Stimulated activated CD4-positive, alpha-beta T cell treated with anti-CD3 and anti-CD28 coated beads, TNF-alpha, amount 100 ng/mL, for 24 hours (primary cell): ENCODE measurements at places on chromosomes 4 and X.

DNA sequence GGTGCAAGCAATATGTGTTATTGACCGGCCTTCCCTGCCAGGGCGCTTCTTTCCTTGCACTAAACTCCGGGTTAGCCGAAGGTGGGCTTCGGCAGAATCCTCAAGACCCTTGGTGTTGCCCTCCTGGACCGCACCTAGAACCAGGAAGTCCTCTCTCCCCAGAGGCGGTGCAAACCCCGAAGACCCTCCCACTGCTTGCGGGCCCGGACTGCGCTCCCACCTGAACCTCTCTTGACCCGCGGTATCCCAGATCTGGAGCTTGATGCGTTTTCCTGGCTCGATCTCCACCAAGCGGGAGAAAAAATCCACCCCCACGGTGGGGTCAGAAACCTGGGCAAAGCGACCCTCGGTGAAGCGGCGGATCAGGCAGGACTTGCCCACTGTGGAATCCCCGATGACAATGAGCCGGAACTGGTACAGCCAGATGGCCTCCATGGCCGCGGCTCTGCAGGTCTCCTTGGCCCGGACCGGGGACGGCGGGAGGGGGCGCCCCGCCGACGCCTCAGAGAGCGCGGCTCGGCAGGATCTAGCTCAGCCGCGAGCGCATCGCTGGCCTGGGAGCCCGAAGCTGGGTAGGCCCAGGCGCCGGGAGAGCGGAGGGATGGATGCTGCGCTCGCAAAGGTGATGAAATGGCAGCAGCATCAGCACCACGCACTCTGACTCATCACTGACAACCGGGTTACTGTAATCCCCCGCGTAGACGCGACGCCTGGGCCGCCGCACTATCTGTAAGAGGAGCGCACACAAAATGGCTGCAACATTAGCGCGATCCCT lies at the start of gene RAB39B:
TSS of gene RAB39B (minus strand) at position 638 of the 775 bp plus-strand sequence. CDS start at position 435, 203 bp downstream.
- DNase-seq, result peak; percentile 69

- no peak for DNase-seq
These were observed 32.4 kb upstream of the RBPJ start for GRCh38 chr4:26288355-26288909.

DNA sequence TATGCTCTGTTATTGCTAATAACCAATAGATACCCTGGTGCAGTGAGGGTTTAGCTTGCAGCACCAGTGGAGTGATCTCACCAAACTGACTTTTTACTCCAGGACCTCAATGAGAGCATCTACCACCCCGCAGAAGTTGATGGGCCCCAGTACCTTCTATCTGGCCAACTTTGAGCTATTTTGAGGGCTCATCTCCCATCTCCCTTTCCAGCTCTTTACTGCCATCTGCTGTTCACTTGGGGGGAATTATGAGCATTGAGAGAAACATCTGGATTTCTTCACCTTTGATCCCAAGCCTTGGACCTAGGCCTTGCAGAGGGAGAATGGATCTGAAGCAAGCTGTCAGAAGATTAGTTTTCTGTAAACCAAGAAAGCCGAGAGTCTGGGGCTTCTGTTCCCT lies 143.6 kb downstream of the TMEM164 start:
- no peak for DNase-seq

GRCh38 chrX:19373351-19373891 lies 29.7 kb downstream of the PDHA1 start:
- no peak for DNase-seq

DNA sequence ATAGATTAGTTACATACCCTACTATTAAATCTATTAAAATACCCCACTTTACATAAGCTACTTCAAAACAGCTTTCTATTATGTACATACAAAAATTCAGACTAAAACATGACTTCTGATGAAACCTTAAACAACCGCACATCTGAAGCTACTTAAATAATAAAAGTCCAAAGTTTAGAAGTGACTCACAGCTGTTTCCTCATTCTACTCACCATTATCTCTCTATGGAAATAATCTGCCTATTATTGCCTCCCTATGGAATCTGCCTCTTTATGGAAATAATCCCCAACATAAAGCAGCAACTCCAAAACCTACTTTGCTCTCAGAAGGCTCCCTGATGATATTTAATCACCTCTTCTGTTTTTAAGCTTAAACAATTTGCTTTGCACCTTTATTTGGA lies 15.7 kb upstream of the BANK1 start:
- DNase-seq, result no peak

- no peak for DNase-seq
These were observed 252.8 kb upstream of the SLC7A11 start for GRCh38 chr4:138494931-138495330.

DNA sequence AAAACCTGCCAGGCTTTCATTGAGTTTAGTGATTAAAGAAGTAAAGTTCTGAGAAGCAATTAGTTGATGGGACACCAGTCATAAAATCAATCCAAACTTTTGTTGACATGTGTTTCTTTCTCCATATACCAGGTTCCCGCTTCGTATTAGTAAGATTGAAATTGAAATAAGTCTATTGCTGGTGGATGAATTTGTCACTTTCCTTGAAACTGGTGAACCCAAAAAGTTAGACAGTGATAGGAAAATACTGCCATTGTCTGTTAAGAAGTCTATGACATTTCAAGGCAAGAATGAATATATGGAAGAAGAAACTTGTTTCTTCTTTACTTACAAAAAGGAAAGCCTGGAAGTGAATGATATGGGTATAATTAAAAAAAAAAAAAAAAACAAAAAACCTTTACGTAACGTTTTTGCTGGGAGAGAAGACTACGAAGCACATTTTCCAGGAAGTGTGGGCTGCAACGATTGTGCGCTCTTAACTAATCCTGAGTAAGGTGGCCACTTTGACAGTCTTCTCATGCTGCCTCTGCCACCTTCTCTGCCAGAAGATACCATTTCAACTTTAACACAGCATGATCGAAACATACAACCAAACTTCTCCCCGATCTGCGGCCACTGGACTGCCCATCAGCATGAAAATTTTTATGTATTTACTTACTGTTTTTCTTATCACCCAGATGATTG lies at the start of gene CD40LG:
TSS of gene CD40LG (plus strand) at position 482 of the 684 bp plus-strand sequence. CDS start at position 573, 91 bp downstream.
- DNase-seq, result no peak

- no peak for DNase-seq
These were observed 34.1 kb upstream of the GAB1 start for GRCh38 chr4:143302536-143302935.

DNA sequence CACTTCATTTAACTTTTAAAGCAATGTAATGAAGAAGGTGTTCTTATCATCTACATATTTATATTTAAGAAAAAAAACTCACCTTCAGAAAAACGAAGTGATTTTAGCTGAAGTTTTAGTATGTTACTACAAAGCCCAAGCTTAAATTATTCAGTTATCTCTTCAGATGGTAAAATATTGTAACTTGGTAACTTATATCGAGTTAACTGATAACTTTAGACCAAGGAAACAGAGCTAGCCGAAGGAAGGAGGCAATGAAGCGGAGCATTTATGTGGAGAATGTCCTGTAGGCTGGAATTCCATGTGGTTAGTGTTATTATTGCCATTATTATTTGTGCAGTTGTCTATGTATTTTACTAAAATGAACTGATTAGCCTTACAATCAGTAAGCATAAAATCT lies 1102.1 kb upstream of the LCORL start:
- DNase-seq, result no peak

- no peak for DNase-seq
These were observed 262.1 kb upstream of the GPC4 start for GRCh38 chrX:133677123-133678063.

- no peak for DNase-seq
These were observed 31.1 kb downstream of the IDS start for GRCh38 chrX:149473966-149474365.

GRCh38 chr4:17687237-17687857 lies 72.9 kb downstream of the MED28 start:
- no peak for DNase-seq

GRCh38 chr4:9979101-9979701 lies 42.1 kb downstream of the SLC2A9 start:
- no peak for DNase-seq

- no peak for DNase-seq
These were observed 31.3 kb upstream of the TBL1X start for GRCh38 chrX:9433596-9433995.

DNA sequence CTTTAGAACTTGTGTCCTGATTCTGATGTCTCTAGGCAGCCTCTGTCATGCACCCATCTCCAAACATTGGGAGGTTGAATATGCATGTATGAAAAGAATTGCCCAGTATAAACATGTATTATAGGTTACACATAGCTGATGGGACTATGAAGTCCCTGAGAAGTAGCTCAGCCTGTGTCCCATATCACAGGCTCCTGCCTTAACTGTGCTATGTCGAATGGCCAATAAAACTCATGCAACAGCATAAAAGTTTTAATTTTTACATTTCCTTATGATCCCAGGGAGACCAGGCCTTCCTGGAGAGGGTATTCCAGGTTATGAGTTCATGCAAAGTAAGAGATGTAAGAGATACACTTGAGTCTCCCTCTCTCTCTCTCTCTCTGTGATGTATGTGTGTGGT lies 217.4 kb downstream of the SHROOM3 start:
- no peak for DNase-seq

DNA sequence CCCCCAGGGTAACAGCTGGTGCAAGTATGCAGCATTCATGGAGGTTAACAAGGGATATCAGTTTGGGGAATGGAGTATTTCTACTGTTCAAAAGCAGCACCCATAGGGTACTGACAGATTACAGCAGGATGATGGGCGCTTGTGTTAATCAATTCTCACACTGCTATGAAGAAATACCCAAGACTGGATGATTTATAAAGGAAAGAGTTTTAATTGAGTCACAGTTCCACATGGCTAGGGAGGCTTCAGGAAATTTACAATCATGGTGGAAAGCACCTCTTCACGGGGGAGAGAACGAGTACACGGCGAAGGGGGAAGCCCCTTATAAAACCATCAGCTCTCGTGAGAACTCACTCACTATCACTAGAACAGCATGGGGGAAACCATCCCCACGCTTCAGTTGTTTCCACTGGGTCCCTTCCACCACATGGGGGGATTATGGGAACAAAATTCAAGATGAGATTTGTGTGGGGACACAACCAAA lies 64.1 kb downstream of the TNIP2 start:
- DNase-seq, result no peak

GRCh38 chr4:75513526-75514130 lies 575 bp downstream of the RCHY1 start:
- no peak for DNase-seq

GRCh38 chr4:73855406-73855805 lies 2.3 kb downstream of the PF4V1 start:
- no peak for DNase-seq

DNA sequence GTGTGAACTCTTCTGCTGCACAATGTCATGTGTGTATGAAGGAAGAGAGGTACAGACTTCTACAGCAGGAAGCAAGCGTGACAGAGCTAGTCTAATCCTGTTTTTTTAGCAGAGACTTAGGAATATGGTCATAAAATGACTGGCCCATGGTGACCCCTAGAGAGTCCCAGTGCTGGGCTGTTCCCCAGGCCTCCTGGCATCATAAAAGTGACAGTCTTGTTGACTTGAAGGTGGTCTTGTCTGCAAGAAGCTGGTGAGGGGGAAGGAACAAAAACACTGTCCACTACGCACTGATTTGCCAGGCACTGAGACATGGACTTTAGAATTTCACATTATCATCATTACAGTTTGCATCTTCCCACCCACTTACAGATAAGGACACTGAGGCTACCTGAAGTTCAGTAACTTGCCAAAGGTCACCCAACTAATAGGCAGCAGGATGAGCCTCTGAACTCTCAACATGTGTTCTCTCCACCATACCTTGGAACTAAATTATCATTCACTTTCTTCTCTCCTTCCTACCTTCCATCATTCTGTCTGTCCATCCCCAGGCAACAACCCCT lies 63.0 kb downstream of the HADH start:
- no peak for DNase-seq

DNA sequence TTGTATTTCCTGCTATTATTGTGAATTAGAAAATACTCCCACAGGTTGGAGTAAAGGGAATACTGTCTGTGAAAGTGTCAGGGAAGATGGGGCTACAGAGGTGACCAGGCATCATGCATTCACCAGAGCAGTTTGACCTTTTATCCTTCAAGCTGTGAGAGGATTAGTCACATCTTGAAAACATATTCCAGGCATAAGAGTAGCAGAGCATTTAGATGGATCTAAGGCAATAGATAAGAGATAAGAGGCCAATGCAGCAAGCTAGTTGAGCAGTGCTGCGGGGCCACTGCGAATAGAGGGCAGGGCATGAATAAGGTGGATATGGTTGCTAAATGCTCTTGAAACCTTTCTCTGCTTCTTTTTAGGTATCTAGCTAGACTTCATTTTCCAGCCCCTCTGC lies 470.7 kb upstream of the FTHL17 start:
- no peak for DNase-seq
